ENCODE measurements at places on chromosomes 3 and 15.

- no peak for DNase-seq
Observed at GRCh38 chr15:87669846-87670245, 586.7 kb downstream of the NTRK3 start.

GRCh38 chr3:126053513-126053912 lies 30.4 kb downstream of the SLC41A3 start:
- no peak for DNase-seq

- DNase-seq: peak; percentile 62
Observed at GRCh38 chr3:170689893-170690660, 104.2 kb upstream of the SLC7A14 start.

DNA sequence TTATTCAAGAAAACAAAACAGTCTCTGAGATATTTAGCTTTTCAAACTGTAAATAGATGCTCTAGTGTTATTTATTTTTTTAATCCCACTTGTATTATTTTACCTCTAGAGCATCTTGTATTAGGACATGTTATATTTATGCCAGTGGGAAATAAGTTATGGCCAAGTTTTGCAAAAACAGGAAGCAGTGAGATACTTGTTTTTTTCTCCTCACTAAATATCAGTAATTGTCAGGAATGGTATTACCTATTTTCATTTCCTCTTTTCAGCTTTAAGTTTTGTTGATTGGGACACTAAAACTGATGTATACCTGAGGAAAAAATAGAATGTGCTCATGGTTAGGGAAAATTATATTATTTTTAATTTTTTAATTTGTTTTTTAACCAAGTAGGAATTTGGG lies 8.6 kb upstream of the IL20RB start:
- DNase-seq: no peak

DNA sequence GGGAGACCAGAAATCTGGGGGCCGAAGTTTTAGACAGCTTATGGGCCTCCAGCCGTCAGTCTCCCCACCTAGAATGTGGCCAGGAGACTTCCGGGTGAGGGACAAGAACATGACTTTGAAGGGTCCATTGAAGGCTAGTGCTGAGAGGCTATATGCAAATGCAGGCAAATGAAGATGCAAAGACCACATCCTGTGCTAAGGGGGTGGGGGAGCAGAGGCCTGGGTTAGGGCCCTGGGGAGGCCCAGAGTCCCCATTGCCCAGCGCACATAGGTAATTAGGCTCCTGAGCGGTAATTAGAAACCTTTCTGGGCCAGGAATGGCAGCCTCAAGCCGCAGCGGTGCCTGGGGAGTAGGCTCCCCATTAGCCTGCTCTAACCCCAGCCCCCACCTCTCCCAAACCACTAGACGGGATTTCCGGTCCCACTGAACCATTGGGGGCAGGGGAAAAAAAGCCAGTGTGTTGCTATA lies 6.8 kb downstream of the CSK start:
- no peak for DNase-seq

GRCh38 chr3:87446849-87447387 lies 170.5 kb upstream of the POU1F1 start:
- no peak for DNase-seq

DNA sequence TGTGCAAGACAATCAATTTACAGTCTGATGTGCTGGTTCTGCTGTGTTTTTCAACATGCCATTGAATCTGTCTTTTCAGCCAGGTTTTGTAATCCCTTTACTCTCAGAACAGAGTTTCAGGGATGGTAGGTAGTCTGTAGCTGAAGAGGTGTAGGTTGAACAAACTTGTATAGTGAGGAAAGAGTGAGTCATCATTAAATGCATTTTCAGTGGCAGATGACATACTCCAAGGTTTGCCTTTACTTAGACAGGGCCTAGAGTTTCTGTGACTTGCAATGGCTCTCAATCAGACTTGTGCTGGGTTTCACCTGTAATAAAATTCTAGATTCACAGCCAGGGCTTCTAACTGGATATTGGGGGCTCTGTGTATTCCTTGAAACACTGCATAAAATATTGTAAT lies 94.6 kb downstream of the CYP19A1 start:
- DNase-seq: peak; percentile 44

GRCh38 chr3:155286736-155287135 lies 6.7 kb downstream of the STRIT1 start:
- peak; percentile 52 for DNase-seq

GRCh38 chr3:180131169-180131568 lies 94.4 kb upstream of the PEX5L start:
- no peak for DNase-seq

GRCh38 chr3:153343988-153344782 lies 182.2 kb downstream of the RAP2B start:
- DNase-seq: no peak

DNA sequence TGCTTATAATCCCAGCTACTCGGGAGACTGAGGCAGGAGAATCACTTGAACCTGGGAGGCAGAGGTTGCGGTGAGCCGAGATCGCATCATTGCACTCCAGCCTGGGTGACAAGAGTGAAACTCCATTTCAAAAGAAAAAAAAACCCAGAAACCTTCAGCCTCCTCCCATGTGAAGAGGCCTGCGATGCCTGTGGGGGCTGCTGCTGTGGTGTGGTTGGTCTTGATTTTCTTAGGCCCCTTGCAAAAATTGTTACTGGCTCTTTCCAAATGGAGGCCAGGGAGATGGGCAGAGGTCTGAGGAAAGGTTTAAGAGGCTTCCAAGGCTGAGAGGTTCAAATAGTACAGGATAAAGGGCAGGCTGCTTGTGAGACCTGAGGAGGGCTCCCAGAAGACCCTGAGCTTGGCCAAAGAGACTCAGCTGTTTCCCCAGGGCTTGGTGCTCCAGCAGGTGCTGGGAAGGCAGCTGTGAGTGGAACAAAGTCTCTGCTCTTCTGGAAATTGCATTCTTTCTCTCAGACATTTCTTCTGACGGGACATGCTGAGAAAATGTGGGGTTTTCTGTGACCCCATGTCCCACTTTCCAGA lies 18.4 kb downstream of the GCSAM start:
- DNase-seq: no peak

- DNase-seq: no peak
Observed at GRCh38 chr15:85559530-85559929, 179.1 kb downstream of the AKAP13 start.

DNA sequence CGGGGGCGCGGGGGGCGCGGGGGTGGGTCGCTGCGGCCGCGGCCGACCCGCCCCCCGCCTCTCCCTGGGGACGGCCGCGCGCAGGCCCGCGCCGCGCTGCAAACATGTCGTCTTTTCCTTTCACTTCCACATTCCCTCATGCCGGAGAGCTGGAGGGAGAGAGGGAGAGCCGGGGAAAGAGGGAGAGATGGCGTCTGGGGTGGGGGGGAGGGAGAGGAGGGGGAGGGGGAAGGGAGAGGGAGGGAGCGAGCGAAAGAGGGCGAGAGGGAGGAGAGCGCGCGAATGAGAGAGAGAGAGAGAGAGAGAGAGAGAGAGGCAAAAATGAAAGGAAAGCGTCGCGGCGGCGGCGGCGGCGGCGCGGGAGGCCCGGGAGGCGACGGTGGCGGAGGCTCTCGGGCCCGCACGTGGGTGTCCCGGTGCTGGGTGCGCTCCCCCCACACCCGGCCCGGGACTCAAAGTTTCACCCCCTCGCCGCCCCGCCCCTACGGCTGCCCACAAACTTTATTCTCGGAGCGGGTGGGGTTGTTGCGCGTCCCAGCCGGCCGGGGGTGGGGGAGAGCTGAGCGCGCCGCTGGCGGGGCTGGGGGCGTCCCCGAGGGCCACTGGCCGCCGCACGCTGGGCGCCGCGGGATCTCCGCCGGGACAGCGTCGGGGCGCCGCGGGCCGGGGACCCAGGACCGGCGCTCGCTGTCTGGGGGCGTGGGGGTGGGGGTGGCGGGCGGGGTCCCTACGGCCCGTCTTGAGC lies 731 bp downstream of the ZNF710 start:
- peak; percentile 71 for DNase-seq

DNA sequence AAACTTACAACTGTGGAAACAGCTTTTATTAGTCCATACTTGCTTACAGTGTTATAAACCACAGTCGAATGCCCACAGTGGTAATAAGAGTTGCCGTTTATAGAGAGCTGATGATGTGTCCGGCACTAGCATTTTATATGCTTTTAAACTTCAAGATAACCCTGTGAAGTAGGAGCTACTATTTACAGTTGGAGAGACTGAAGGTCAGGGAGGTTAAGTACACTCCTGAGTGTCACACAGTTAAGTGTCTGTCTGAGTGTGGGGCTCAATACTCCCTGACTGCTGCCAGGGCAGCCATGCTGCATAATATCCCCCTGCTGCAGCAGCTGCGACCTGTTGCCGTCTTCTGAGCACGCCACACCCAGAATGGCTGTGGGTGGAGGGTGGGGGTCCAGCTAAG lies 89.9 kb upstream of the TNFAIP8L3 start:
- DNase-seq: no peak

GRCh38 chr3:122055215-122055614 lies at the start of gene CD86:
CD86 (plus strand) TSS chr3:122055362; CDS start chr3:122055490, 128 bp downstream.
- DNase-seq: no peak

DNA sequence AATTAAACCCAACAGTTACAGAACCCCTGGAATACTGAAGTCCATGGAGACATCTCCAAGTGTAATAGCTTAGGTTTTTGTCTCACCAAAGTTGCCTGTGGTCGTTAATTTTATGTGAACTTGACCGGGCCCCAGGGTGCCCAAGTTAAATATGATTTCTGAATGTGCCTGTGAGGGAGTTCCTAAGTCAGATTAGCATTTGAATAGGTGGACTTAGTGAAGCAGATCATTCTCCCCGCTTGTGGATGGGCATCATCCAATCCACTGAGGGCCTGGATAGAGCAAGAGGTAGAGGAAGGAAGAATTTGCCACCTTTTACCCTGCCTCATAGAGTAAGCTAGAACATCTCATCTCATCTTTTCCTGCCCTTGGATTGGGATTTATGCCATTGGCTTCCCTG lies 203.0 kb downstream of the MYRIP start:
- DNase-seq: no peak

DNA sequence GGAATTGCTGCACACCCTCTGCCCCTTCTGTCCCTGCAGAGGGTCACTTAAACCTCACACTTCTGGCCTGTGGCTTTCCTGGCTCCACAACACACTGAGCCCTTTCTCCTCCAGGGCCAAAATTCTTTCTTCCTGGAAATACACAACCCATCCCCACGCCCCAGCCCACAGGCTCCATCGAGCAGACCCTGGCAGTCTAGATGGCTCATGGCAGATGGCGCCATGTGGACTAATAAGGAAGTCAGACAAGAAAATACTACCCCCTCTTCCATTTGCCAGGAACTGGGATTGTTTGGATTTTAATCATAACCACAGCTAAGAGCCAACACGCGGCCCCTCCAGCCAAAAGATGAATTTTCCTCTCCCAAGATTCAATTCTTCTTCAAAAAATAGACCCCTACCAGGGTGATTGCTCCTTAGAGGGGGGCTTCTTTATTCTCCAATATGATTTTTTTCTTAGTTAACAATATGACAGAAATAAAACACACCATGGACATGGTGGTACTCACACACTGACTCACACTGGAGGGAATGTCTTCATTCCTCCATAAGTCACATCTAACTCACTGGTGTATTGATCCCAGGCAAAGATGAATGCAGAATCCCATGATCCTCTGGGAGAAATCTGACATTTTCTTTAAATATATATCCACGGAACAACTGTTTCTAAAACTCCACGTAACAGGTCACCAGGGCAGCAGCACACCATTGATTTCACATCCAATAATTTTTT lies 111.5 kb downstream of the NTRK3 start:
- peak; percentile 55 for DNase-seq

DNA sequence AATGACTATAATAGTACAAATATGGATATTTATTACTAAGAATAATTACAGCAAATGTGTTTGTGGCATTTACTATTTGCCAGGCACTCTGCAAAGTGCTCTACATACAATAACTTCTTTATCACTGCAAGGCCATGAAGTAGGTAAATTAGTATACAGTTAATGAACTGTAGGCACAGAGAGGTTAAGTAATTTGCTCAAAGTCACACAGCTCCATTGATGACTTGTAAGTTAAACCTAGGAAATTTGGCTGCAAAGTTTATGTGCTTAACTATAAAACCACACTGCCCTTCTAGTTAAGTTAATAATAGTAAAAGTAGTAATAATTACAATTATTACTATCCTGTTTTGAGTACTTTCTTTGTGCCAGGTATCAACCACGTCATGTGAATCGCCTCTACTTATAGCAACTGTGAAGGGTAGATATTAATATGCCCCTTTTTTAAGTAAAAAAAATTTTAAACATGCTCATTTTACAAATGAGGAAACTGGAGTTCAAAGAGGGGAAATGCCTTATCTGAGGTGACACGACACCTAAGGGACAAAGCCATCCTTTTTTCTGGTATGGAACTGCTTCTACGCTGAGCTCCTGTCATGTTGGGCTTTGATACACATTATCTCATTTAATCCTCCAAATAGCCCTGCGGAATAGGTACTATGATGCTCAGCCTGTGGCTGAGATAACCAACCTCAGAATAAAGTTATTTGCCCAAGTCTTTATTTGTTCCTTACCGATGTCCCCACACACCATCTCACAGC lies 8.5 kb downstream of the BHLHE40 start:
- no peak for DNase-seq

DNA sequence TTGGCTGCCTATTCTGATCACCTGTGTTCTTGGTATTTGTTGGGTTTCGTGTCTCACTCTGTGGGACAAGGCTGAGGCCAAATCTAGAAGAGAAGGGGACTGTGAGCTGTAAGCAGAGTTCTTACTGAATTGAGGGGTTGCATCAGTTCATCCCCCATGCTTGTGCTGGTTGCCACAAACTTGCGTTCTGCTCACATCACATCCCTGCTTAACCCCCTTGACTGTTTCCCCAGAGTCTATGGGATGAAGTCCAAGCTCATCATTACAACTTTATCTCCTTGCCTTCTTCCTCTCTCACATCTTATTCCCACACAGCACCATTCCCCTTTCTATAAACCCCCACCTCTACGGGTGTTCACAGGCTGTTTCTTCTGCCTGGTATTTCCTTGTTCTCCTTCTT lies 143.8 kb upstream of the ABHD17C start:
- DNase-seq: peak; percentile 44

GRCh38 chr3:170038434-170039110 lies 777 bp downstream of the GPR160 start:
- no peak for DNase-seq

GRCh38 chr3:20700714-20701113 lies 514.7 kb upstream of the SGO1 start:
- DNase-seq: no peak

- DNase-seq: no peak
Observed at GRCh38 chr15:77689821-77690220, 57.1 kb upstream of the LINGO1 start.

Data from fibroblast of skin of right biceps (primary cell).